ENCODE measurements at places on chromosomes 4 and X.

- DNase-seq: no peak
These were observed 837 bp downstream of the DCHS2 start for GRCh38 chr4:154490583-154491340.

DNA sequence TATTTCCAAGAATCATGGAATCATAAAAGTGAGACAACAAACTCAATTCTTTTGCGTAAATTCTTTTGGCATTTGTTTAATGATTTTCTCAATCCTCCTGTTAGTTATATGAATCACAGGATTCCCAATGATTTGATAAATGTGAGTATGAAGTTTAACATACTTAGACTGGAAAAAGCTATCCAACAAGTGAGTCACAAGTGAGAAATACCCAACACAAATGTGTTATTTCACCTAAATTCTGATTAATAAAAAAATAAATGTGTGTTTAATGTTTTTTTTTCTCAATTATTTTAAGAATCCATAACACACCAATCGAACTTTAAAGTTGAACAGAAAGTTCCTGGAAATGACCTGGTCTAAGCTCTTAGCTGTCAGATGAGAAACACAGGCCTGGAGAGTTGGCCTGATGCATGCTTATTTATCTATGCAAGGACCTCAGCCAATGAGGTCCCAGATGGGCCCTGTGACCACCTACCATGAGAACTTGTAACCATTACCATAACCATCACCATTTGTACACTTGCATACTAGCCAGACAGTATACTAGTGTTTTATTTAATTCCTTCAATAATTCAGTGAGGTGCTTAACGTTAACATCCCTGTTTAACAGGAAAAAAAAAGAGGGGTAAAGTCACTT lies 386.7 kb downstream of the SPRY1 start:
- DNase-seq: no peak

- DNase-seq: no peak
These were observed 139.1 kb downstream of the COL4A6 start for GRCh38 chrX:108299101-108299591.

GRCh38 chr4:20464381-20464780 lies 212.7 kb downstream of the SLIT2 start:
- DNase-seq: no peak

DNA sequence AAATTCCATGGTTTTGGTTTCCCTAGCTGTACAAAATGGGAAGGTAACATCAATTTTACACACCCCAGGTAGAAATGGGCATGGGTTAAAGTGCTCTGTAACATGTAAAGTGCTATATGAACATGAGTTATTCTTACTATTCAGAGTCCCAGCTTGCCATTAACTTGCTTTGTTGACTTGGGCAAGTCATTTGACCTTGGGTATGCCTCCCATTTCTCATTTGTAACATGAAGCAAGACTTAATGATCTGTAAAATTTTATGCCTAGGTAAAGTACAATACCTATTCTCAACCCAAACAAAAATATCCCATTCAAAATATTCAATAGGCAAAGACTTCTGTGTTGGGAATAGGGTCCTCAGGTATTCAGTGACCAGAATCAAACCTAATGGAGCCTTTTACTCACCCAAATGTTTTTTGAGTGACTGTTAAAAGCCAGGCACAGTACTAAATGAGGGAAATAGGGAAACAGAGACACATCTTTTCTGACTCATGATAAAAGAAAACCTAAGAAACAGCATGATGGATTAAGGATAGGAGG lies 126.6 kb downstream of the SH3RF1 start:
- no peak for DNase-seq

All from SW480 (cell line).